ENCODE measurements at places on chromosomes 2 and 18.
A peak's percentile ranks its signal among the peaks of the same experiment; 100 is the strongest.

- no peaks in the 10 kb centered on the region for H3K4me1 ChIP-seq
- H3K4me3 ChIP-seq, result no peak overlapping the region
- H3K36me3 ChIP-seq, result no peaks in the 10 kb centered on the region
- DNase-seq, result no peak
- no peaks in the 10 kb centered on the region for H3K27me3 ChIP-seq
These were observed 84.5 kb upstream of the TLK1 start for GRCh38 chr2:171244970-171245782.

GRCh38 chr2:230924092-230924469, 961 bp downstream of the GPR55 start:
- no peak overlapping the region for H3K27ac ChIP-seq
- no peaks in the 10 kb centered on the region for H3K4me1 ChIP-seq
- H3K36me3 ChIP-seq, result no peaks in the 10 kb centered on the region
- peaks cover 7% of the 10 kb centered on the region for H3K27me3 ChIP-seq
- no peak overlapping the region for H3K4me3 ChIP-seq

DNA sequence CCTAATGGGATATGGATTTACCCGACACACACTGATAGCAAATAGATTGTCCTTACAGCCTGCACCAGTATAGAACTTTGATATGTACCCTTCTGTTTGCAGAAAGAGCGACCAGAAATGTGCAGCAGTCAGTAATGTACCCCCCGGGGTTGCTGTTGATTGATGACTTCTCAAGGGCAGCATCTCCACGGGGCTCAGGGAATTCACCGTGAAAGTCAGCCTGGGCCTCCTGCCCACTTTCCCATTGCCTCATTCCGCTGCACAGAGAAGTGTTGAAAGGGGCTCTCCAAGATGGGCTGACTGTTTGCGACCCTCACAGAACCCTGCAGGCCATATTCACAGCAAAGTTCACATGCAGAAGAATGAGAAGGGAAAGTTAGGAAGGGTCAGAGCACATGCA, 241.3 kb downstream of the PRKCE start:
- H3K27me3 ChIP-seq, result peaks cover 11% of the 10 kb centered on the region
- DNase-seq, result peak; percentile 65
- no peaks in the 10 kb centered on the region for H3K36me3 ChIP-seq
- no peak overlapping the region for H3K4me3 ChIP-seq

DNA sequence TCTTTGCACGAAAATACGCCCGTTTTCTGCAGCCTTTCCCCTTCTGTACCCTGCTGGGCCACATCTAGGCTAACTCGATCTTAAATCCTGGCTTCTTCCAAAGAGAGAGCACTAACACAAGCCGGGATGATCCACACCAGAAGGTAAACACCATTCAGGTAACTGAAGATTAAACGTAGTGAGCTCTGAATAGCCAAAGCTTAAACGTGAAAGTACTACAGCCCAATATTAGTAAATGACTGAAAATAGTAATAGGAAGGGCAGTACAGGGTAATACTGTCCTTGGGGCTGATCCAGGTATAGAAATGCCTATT, 422 bp upstream of the MRPL53 start:
- peaks cover 11% of the 10 kb centered on the region for H3K4me1 ChIP-seq
- H3K4me3 ChIP-seq, result peak overlapping the region; percentile 51
- H3K36me3 ChIP-seq, result peaks cover 34% of the 10 kb centered on the region
- DNase-seq, result no peak
- H3K27me3 ChIP-seq, result no peaks in the 10 kb centered on the region
- H3K27ac ChIP-seq, result peak overlapping the region; percentile 86

DNA sequence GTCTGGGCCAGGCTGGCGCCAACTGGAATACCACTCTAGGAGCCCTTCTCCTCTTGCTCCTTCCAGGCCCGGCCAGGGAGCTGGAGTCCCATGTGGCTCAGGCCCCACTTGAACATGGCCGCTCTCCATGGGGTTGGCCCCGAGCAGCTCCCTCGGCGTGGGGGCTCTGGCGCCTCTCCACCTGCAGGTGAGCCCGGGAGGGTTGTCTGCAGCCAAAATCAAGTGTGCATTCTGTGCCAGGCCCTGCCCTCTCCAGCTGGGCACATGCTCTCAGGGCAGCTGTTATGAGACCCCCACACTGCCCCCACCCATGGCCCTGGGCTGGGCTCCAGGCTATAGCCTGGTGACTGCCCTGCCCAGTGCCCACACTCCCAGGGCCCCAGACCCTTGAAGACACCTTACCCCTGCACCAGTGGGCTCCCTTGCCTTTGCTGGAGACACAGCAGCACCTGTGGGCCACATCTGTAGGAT, 45.8 kb upstream of the HS6ST1 start:
- H3K27me3 ChIP-seq, result no peaks in the 10 kb centered on the region
- peaks cover 64% of the 10 kb centered on the region for H3K4me1 ChIP-seq
- H3K36me3 ChIP-seq, result no peaks in the 10 kb centered on the region
- no peak overlapping the region for H3K27ac ChIP-seq

GRCh38 chr18:57519668-57520424, 66.7 kb downstream of the FECH start:
- no peaks in the 10 kb centered on the region for H3K27me3 ChIP-seq
- H3K27ac ChIP-seq, result no peak overlapping the region
- no peaks in the 10 kb centered on the region for H3K36me3 ChIP-seq
- H3K4me3 ChIP-seq, result no peak overlapping the region
- DNase-seq, result no peak

- DNase-seq, result no peak
- peaks cover 4% of the 10 kb centered on the region for H3K4me1 ChIP-seq
- no peak overlapping the region for H3K4me3 ChIP-seq
- H3K27ac ChIP-seq, result no peak overlapping the region
- no peaks in the 10 kb centered on the region for H3K36me3 ChIP-seq
- no peaks in the 10 kb centered on the region for H3K27me3 ChIP-seq
These were observed 99.7 kb downstream of the EIPR1 start for GRCh38 chr2:3277748-3278520.

- no peak overlapping the region for H3K27ac ChIP-seq
- no peak overlapping the region for H3K4me3 ChIP-seq
- H3K4me1 ChIP-seq, result no peaks in the 10 kb centered on the region
- H3K36me3 ChIP-seq, result no peaks in the 10 kb centered on the region
These were observed 501.4 kb downstream of the FBXO15 start for GRCh38 chr18:73646196-73646595.
